ENCODE measurements at places on chromosomes 2 and 18.

DNA sequence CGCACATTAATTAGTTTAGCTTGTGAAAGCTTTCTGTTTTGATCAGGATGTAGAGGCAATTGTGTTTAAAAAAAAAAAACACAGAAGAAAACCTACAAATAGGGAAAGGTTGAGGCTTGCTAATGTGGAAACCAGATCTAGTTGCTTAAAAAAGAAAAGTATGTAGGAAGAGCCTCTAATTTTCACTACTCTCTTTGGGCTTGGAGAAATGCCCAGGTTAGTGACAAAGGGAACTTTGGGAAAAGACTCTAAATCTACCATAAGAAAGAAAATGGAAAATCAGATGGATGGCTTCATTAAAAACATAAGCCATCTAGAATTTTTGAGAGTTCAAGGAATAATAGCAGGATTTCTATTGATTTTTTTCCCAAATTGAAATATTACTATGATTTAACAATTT lies 47.3 kb upstream of the SLC38A11 start:
- DNase-seq: no peak

- no peak for DNase-seq
These were observed 7.2 kb downstream of the SLC66A2 start for GRCh38 chr18:79944126-79944731.

DNA sequence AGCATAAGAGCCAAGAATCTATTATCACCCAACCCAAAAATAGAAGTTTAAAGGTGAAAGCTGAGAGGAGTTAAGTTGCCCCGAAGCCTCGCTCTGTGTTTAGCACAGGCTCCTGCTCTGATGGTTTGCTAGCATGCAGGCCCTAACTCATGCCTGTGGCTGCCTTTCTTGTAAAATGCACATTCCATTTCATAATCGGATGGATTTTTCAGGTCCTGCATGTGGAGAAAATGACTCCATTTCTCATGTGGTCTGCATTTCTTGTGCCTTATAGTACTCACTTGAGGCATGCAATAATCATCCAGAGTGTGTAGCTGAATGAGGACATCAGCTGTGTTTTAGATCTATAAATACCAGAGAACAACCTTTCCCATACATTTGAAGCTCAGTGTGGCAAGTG lies 381.8 kb downstream of the CPS1 start:
- no peak for DNase-seq

GRCh38 chr18:57057890-57058289 lies 89.0 kb upstream of the BOD1L2 start:
- no peak for DNase-seq

GRCh38 chr2:132275396-132275795 lies 113.6 kb upstream of the ANKRD30BL start:
- DNase-seq: no peak

- no peak for DNase-seq
These were observed 119.1 kb upstream of the LYPD1 start for GRCh38 chr2:132789066-132789465.

GRCh38 chr2:141957827-141958450 lies 172.9 kb downstream of the LRP1B start:
- DNase-seq: no peak

DNA sequence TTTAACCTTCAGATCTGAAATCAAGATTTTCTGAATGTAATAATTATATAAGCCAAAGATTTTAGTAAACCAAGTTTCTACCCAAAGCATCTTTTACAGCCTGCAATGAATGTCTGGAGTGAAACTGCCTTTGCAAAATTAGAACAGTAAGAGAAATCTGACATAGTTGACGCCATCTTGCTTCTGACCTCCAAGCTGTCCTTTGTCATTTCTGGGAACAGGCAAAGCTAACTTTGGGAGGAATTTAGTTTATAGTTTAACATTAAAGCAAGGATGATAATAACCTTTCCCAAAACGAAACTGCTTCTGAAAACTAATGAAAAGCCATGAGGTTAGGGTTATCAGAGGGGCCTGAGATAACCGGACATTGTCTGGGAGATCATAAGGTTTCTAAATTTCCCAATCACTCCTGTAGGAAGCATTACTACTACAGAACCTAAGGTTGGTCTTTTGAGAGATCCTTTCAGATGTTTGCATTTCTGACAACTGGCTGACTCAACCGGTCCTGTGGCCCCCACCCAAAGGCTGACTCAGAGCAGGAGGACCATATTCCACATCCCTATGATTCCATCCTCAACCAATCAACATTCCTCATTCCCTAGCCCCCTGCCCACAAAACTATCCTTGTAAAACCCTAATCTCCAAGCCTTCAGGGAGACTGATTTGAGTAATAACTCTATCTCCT lies 124.5 kb downstream of the TMEM131 start:
- peak; percentile 41 for DNase-seq

- no peak for DNase-seq
These were observed 204.7 kb upstream of the ITGA4 start for GRCh38 chr2:181252262-181253148.

- DNase-seq: no peak
These were observed 145.0 kb downstream of the HRH4 start for GRCh38 chr18:24605444-24605843.

DNA sequence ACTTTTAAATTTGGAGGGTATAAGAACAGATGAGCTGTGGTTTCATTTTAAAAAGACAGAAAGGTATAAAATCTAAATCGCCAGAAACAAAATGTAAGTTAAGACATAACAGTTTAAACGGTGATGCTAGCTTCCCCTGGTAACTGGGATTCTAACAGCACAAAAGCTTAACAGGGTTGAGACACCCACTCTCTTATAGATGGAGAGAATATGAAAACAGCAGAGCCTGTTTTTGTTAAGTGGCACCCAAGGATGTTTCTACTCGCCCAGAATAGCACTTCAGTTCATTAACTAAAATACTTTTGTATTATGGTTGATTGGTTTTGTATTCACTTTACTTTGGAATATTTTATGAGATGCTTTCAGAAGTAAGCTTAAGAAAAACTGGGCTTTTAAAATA lies 151.9 kb upstream of the RND3 start:
- no peak for DNase-seq

- DNase-seq: no peak
These were observed at the start of gene SESTD1 for GRCh38 chr2:179264368-179265081. SESTD1 (minus strand) TSS chr2:179264832; CDS start chr2:179191841, 72,991 bp downstream.

DNA sequence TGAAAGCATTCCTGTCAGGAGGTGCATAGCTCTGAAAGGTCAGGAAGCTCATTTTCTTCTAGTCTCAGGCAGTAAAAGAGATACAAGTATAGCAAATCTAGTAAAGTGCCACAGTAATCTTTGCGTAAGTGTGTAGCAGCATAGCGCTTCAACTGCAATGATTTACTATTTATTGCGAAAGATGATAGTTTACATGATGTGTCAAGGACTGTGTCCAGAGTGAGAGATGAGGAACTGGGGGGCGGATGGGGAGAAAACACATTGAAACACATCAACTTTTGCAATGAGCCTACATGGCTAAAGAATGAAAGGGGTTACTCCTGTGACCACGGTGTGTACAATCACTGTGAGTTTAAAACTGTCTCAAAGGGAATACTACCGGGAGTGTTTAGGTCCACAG lies 644.4 kb downstream of the GALR1 start:
- no peak for DNase-seq

DNA sequence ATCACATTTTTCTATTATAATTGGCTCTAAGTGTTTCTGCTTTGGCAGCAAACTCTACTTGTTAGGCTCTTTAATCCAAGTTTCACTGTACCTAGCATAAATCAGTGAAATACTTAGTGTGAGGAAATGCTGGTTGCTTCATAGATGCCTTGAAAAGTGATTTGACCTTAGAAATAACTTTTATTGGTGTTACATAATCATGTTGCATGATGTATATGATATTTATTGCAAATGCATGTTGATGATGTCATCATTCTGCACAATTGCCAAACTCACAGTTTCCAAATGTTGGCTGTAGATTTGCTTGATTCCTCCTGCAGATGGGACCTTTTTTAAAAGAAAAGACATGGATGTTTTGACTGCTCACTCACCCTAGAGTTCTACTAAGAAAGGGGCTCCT lies 137.6 kb upstream of the BCL2L11 start:
- DNase-seq: no peak

GRCh38 chr2:64325477-64325851 lies 128.5 kb upstream of the LGALSL start:
- no peak for DNase-seq

GRCh38 chr2:239727776-239728600 lies 297.2 kb downstream of the NDUFA10 start:
- no peak for DNase-seq

GRCh38 chr2:128090945-128091725 lies at the start of gene UGGT1:
UGGT1 (plus strand) TSS chr2:128091200; CDS start chr2:128091358, 158 bp downstream.
- peak; percentile 96 for DNase-seq

DNA sequence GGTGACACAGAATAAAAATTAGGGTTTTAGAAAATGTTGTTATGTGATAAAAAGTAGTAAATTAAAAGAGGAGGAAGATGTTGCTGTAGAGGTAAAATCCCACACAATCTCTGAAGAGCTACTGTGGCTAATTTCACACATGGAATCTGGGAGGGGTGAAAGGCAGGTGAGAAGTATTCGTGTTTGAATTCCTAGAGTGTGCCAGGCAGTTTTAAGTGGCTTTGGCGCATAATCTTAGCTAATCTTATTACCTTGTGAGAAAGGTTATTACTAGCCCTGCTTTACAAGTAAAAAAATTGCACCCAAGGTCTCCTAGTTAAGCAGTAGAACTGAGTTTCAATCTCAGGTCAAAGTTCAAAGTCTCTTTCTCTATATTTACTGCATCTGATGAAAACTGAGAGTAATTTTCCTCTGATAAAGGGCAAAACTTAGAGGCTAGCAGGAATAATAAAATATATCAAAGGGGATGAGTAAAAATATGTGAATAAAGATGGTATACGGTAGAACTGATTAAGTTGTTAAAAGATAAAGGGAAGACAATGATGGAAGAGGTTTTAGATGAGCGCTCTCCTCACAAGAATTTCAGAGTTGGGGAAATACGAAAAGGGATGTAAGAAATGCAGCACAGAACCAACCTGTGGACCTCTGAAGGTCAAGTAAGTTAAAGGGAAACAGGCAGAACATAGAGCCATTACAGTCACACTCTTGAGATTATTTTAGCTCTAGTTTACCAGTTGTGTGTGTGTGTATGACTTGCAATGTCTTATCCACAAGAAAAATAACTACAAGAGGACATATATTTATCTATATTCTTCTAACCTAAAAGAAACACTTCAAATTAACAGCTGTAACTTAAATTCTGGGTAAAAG lies 34.8 kb downstream of the GAREM1 start:
- DNase-seq: no peak

DNA sequence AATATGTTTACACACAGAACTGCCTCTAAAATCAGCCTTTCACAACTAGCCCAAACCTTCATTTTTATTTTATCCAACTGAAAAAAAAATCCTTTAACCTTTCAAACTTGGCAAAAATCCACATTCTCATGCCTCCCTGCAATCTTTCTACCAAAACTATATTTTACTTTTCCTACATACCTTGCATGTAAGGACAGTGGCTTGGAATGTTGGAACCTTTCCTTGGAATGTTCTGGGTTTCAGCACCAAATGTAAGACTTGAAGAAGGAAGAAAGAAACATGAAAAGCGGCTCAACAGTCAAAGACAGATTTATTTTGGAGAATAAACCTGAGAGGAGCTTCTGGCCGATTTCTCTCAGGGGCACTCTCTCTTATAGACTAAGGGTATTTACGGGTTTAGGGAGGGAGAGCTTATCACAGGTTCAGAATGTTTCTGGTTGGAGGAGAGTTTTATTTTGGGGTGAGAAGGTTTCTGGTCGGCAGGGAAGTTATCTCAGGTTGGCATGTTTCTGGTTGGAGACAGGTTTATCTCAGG lies 79.7 kb downstream of the RRM2 start:
- DNase-seq: no peak

DNA sequence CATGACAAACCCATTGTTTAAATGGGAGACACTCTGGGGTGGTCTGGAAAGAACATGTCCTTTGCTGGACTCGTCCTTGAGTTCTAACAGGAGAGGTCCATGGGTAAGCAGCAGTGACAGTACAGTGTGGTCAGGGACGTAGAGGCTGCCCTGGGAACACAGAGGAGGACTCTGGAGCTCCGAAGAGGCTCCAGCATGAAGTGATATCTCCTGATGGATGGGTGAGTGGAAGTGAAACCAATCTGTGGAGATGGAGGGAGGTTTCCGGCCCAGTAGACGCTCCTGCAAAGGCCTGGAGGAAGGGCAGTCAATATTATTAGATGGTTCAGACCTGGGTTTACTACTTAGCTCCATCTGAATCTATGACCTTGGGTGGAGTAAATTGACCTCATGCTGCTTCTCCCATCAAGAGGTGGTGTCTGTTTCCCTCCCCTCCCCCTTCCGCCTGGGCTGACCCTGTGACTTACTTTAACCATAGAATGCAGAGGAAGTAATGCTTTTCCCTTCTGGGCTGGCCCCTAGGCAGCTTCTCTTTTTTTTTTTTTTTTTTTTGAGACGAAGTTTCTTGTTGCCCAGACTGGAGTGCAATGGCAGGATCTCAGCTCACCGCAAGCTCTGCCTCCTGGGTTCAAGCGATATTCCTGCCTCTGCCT lies 2.3 kb upstream of the TFCP2L1 start:
- no peak for DNase-seq

DNA sequence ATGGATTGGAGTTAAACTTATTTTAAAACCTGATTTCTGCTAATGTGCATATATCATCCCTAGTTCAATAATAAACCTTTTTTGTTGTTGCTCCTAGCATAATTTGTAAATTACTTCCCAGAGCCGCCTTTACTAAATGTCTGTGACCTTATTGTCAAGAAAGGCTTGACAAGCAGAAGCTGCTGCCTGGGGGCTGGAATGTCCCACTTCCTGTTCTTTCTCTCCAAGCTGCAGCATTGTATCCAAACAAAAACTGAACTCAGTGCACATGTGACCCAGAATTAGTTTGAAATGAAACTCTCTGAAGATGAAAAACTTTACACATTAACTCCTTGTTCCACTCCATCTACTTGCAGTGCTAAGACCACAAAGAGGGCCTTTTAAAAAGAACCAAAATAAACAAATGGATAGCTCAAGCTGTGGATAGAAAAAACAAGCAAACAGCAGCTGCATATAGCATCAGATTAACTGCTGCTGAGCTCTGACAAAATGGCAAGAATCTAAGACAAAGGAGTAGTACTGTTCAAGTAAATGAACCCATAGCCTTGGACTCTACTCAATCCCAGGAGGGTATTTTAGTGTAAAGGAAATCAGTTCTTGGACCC lies 99.8 kb upstream of the NEUROD1 start:
- peak; percentile 88 for DNase-seq

- no peak for DNase-seq
These were observed 321.3 kb upstream of the EPAS1 start for GRCh38 chr2:45975752-45976517.

DNA sequence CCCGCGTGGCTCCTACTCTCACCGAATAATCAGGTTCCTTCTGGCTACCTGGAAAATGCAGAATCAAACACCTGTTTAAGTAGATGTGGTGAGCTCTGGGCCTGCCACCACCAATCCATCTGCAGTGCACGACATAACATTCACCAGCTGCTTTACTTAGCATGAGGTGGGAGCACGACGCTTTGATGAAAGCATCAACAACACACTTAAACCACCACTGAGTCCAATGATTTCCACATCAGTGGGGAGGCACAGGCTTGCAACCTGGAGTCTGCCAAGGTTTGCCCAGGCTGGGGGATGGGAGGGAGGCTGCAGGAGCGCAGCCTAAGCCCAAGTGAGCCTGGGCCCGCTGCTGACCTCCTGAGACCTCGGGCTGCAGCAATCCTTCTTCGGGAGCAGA lies 415.5 kb downstream of the MEIS1 start:
- DNase-seq: no peak
